ENCODE measurements at places on chromosomes 6 and 20. TPM values are rescaled to one million over a fixed set of nuclear protein-coding genes. Genes with fewer than 3 reads are reported as not detected.

GRCh38 chr6:37033255-37033654 is 27.8 kb downstream of the FGD2 start:
- no peak for DNase-seq

Gene DPM1
- total RNA-seq, result 60.9 TPM

DNA sequence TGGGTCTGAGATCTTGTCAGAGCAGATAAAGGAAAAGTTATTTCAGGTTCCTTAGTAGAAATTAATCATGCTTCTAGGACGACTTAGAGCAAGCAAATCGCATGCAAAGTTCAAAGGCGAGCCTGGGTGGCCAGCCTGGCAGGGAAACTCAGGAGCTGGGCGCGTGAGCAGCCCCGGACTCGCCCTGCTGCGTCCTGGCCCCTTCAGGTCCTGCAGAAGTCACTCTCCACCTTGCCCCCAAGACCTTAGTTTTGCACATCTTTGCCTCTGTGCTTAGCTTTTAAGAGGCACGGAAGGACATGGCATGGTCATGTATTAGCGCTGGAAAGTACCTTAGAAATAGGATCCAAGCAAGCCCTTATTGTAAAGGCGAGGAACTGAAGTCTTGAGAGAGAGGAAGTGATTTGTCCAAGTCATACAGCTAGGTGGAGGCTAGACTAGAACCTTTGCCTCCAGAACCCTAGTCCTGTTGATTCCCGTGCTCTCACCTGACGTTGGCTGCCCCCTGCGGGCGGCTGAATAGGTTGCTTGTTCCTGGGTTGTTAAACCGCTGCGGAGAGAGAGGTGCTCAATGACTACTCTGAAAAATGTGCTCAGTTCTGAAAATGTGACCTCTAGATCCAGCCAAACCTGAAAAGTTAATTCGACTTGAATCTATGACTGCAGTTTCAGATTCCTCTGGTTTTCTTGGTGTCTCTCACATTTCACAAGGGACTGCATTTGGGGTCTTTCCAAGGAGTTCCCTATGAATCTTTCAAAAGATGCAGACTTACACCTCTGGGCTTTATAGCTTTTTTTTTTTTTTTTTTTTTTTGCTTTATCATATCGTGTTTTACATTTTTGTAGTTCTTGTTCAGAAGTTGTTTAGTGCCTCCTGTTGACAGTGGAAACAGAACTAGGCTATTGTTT is 2.7 kb downstream of the MYB start:
- DNase-seq, result peak; percentile 40

Gene CCN5
- total RNA-seq, result 21.1 TPM

Gene SLC35F1
- under 0.01 TPM for total RNA-seq

- DNase-seq, result peak; percentile 39
These were observed 575 bp downstream of the WTAP start for GRCh38 chr6:159727717-159728445.

Gene HCRTR2
- not detected for total RNA-seq

GRCh38 chr6:84332139-84333034 is 104.9 kb upstream of the CEP162 start:
- no peak for DNase-seq

Gene FAM135A
- 10.2 TPM for total RNA-seq

GRCh38 chr6:169806701-169807100 is 55.3 kb downstream of the ERMARD start:
- no peak for DNase-seq

- DNase-seq, result no peak
These were observed 252.7 kb downstream of the KHDC1L start for GRCh38 chr6:72972579-72972978.

DNA sequence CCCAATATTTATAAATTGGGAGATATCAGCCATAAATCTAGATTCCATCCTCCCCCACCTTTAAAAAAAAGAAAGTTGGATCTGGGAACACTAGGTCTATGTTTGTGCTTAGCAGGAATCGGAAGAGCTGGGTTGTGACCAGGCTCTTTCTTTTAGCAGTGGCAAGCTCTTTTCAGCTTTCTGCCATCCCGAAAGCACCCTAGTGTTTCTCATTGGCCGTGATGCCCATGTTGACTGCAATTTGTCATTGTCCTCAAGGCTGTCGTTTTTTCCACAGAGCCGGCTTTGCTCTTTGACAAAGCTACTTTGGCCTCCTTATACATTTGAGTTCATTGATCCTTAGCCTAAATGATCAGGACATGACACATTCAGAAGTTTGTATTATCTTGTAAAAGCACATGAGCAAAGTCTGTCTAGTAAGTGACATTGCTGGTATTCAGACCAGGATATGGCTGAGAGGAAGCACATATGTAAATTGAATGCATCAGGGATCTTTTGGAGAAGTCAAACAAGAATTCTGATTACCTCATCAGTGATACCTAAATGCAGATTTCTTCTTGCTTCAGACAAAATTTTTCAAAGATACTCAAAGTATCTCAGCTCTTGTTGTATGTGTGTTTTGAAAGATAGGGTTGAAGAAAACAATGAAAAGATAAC is 50.1 kb downstream of the CARMIL1 start:
- DNase-seq, result no peak

DNA sequence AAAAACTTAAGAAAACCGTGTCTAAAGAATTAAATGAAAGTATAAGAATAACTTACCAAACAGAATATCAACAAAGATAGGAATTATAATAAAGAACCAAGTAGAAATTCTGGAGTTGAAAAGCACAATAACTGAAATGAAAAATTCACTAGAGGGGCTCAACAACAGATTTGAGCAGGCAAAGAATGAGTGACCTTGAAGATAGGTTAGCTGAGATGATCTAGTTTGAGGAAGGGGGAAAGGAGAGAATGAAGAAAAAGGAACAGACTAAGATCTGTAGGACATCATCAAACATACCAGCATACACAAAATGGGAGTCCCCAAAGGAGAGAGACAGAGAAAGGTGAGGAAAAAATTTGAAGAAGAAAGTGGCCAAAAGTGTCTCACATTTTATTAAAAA is 37.7 kb upstream of the TULP1 start:
- no peak for DNase-seq

DNA sequence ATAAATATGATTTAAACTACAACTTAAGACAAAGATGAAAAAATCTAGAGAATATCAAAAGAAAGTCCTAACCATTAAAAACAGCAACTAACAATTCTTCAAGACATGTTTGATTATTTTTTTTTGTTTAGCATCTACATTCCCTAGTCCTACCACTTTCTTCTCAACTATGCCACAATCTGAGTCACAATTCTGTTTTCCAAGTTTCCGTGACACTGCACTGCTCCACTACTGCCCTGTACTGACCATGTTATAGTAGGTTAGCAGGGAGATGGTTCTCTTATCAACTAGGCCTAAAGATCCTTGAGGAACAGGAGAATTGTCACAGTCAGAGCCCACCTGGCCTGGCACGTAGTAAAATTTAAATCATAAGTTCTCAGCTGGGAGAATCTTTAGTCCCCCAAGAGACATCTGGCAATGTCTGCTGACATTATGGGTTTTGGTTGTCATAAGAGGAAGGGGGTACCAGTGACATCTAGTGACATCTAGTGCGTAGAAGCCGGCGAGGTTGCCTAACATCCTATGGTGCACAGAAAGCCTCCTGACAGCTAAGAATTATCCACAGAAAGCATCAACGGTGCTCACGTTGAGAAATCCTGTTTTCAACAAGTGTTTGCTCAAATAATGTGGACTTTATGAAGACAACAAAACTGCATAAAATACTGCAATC is 100.5 kb downstream of the PDE10A start:
- no peak for DNase-seq

All from fibroblast of lung (primary cell).